ENCODE measurements at places on chromosomes 2 and 18. TPM values are rescaled to one million over a fixed set of nuclear protein-coding genes. Genes with fewer than 3 reads are reported as not detected.

GRCh38 chr2:196845371-196845770 lies 36.2 kb upstream of the C2orf66 start:
- DNase-seq: no peak

GRCh38 chr2:98583276-98583675 lies 25.0 kb downstream of the COA5 start:
- no peak for DNase-seq

DNA sequence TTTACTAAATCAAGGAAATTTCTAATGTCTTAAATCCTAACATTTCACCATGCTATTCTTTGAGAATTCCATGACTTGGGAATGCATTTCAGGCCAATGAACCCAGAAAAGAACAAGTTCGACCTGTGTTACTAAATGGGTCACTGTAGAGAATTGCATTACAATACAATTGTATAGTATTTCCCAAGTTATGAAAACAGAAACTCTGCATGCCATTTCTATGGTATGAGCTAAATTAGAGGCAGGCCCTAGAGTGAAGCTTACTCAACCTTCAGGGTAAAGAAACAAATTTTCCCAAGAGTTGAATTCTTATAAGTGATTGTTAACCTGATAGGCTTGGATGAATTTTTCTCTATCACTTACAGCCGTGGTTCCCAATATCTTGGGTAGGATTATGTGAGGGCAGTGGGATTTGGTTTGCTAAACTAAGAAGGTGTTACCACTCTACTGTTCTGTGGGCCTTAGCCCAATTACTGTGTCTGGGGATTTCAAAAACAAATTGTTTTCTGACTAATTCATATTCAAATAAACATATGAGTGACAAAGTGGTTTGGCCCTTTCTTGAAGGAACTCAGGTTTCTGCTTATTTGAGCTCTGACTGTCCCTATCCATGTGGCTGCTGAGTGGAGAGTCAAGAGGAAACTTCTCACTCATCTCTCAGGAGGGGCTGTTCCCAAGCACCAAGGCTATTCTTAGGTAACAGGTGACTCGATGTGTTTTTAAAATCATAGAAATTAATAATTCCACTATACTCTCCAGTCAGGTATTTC lies 11.2 kb upstream of the SERPINB7 start:
- no peak for DNase-seq

UGT1A4 gene
- total RNA-seq: 0.12 TPM

GRCh38 chr2:64593035-64593655 lies 60.6 kb downstream of the SERTAD2 start:
- no peak for DNase-seq

DNA sequence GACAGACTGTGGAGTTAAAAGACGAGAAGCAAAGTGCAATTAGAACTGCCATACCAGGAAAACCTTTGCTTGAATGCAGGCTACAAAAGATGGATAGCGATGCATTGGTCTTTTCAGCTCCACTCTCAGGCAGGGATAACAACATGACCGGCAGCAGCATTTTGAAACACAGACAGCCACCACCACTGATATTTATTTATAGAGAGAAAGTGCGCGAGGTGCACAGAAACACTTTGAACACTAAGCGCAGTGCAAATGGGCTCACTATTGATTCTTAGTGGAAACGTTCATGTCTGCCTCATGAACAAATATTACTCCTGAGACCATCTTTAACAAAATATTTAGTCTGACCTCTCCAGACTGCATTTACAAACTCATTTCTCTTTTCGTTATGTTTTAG lies 32.9 kb downstream of the CAVIN2 start:
- DNase-seq: no peak

HOXD4 gene
- 12.4 TPM for total RNA-seq

- no peak for DNase-seq
These were observed 1.3 kb downstream of the TAF1B start for GRCh38 chr2:9844576-9844975.

DNA sequence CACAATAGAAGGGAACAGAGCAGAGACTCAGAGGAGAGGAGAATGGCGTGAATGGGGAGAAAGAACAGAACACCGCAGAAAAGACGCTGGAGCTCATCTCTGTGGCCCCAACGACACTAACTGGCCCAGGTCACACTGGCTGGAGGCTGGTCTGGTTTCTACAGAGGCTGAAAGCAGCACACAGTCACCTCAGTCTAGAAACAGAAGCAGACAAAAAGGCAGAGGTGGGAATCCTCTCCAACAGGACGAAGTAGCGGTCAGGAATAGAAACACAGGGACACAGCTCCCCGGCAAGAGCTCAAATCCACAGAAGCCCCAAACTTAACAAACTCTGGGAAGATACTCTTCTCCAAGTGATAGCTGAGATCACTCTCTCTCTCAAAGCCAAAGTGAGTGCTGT lies 9.2 kb downstream of the SLC66A2 start:
- no peak for DNase-seq

ZNF532 gene
- total RNA-seq: 74.3 TPM

DNA sequence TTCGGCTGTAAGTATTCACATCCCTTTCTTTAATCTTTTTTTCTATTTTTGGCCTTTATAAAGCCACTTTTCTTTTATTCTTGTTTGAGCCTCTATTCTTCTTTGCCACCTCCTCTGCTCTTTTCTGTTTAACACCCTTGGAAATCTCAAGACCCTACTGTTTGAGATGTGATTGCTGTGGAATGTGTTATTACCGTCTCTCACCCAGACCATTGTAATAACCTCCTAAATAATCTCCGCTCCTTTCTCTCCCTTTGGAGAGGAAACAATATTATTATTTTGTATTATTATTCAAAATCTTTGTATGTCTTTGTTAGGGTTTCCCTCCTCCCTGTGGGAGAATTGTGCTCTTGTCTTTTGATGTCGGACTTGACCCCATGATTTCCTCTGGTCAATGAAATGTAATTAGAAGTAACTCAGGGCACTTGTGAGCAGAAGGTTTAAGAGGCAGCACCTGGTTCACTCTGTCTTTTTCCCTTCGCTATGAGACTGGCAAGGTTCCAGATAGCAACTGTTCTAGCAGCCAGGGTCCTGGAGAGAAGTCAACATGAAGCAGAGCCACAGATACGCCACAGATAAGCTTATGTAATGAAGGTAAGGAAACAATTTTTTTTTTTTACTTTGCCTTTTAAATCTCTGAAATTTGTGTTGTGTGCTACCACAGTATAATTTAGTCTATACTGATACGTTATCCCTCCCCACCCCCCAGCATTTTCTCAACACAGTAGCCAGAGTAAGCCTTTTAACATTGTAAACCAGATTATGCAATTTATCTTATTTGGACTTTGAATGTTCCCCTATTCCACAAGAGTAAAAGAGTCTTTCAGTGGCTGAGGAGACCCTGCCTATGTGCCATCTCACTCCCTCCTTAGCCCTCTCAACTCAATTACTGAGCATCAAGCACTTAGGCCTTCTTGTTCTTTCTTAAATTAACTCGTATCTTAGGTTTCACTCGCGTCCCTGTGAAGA lies 601.2 kb upstream of the ZNF804A start:
- DNase-seq: no peak

GRCh38 chr18:13676471-13676870 lies 49.9 kb downstream of the FAM210A start:
- DNase-seq: no peak

PRKD3 gene
- total RNA-seq: 60.3 TPM

- DNase-seq: no peak
These were observed 50.0 kb upstream of the OTOF start for GRCh38 chr2:26527726-26528585.

- DNase-seq: no peak
These were observed 51.4 kb upstream of the APCDD1 start for GRCh38 chr18:10402871-10403559.

ACMSD gene
- not detected for total RNA-seq

HOXD8 gene
- total RNA-seq: 14.2 TPM

GRCh38 chr2:126300348-126300747 lies 355.6 kb upstream of the GYPC start:
- DNase-seq: no peak

FTCDNL1 gene
- total RNA-seq: not detected

DNA sequence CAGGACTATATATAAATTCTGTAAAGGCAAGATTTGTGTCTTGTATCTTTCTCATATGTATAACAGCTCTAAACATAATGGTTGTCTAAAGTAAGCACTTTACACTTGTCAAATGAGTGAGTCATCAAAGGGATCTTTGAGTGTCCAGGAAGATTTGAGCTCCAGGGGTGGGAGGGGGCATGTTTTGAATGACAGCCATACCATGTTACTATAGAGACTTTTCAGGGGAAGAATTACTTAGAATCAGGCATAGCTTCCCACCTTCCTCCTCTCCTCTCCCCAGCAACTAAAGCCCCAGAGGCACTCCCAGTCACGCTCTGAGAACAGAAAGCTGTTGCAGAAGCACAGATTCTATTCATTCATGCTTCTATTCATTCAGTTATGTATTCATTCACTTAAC lies 65.8 kb upstream of the ALK start:
- DNase-seq: no peak

SPP2 gene
- not detected for total RNA-seq

LRRC30 gene
- total RNA-seq: not detected

- no peak for DNase-seq
These were observed 121.8 kb upstream of the DNAJC10 start for GRCh38 chr2:182594286-182594685.

DNA sequence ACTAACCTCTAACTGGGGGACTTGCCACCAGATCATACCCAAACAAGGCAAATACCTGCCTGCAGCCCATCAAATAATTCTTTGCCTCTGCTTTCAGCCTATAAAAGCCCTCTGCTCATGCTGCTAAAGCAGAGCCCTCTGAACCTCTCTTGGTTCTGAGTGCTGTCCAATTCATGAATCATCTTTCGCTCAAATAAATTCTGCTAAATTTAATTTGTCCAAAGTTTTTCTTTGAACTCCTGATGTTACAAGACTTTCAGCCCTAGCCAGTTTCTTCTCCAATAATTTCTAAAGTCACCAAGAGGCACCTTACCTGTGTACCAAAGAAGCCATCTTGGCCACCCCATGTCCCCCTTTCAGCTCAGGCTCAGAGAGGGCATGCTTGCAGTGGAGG lies 72.0 kb downstream of the MRO start:
- DNase-seq: no peak

DNA sequence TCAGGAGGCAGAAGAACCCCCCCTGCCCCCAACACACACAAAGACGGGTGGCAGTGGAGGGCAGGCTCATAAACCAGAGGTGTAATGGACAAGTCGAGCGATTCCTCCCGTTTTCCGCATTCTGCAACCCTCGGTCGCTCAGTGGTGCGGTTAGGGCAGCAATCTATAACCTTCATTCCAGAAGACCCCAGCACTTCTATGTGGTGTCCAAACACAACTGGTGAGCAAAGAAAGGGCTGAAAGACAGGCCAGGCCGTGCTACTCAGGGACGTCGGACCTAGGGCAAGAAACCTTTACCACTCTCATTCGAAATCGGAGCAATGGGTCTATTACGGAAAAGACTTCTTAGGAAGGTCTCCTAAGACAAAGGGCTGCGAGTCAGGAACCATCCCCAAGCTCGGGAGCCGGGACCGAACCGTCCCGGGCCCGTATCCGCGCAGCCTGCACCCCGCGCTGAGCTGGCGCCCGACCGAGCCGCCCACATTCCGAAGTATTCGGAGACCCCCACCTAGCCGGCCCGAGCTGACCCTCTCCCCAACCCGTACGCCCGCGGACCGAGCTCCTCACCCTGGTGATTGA lies 568 bp downstream of the ARL5A start:
- no peak for DNase-seq

EVX2 gene
- not detected for total RNA-seq

TMEM37 gene
- 5.5 TPM for total RNA-seq

TIGD1 gene
- 2.4 TPM for total RNA-seq

DNA sequence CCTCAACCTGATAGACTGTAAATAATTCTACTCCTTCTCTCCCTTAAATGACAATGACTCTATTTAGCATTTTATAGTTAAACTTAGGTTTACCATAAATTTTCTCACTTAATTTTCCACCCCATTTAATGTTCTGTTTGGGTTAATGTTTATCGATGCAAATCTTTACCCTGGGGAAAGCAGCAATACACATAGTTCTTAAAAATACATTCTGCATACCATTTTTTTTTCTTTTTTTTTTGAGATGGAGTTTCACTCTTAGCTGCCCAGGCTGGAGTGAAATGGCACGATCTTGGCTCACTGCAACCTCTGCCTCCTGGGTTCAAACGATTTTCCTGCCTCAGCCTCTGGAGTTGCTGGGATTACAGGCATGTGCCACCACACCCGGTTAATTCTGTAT lies 14.0 kb downstream of the STAM2 start:
- DNase-seq: no peak

AQP12A gene
- total RNA-seq: not detected

- no peak for DNase-seq
These were observed 420.6 kb downstream of the TDRD15 start for GRCh38 chr2:21544392-21544791.

DNAH6 gene
- total RNA-seq: not detected

DNA sequence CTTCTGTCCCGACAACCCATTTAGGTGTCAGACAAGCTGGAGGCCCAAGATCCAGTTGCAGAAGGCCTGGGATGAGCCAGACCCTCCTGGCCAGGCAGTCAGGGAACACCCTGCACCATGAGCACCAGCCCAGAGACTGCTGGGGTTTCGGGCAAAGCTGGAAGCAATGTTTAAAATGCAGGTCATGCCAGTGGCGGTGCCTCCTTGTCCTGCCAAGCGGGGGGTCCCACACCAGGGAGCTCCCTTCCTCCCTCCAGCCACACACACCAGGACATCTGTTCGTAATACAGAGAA lies 230.2 kb downstream of the ATAD2B start:
- DNase-seq: no peak

All from glomerular endothelial cell (primary cell).